ENCODE measurements at places on chromosomes 11 and 22. TPM values are rescaled to one million over a fixed set of nuclear protein-coding genes. Genes with fewer than 3 reads are reported as not detected.

Gene SHISAL1
- 5.7 TPM for total RNA-seq

Gene ST13
- 330 TPM for total RNA-seq

Gene SYT13
- not detected for total RNA-seq

Gene B3GAT1
- not detected for total RNA-seq

Gene MYEOV
- 1.2 TPM for total RNA-seq

Gene PIH1D2
- 1.3 TPM for total RNA-seq

Gene FGF19
- total RNA-seq = not detected

Gene ABCG4
- under 0.01 TPM for total RNA-seq

Gene DKK3
- total RNA-seq = 396 TPM

Gene KIRREL3
- not detected for total RNA-seq

Gene NECTIN1
- 2.4 TPM for total RNA-seq

Gene IGLL5
- total RNA-seq = not detected

Gene IGLL1
- total RNA-seq = not detected

Gene ISX
- total RNA-seq = not detected

Gene UBQLN3
- 0.13 TPM for total RNA-seq

Gene INCENP
- 9.9 TPM for total RNA-seq

Gene ADORA2A
- 2.2 TPM for total RNA-seq

Gene TMEM191B
- total RNA-seq = 3.1 TPM

Gene MS4A15
- not detected for total RNA-seq

Gene PATE2
- 0.13 TPM for total RNA-seq

Gene DRD2
- total RNA-seq = not detected

Gene NXPE2
- total RNA-seq = 0.06 TPM

Gene GAL3ST3
- not detected for total RNA-seq

Gene MEI1
- 1.2 TPM for total RNA-seq

Gene GGTLC3
- not detected for total RNA-seq

Gene KREMEN1
- total RNA-seq = 1.1 TPM

Gene FGF3
- not detected for total RNA-seq

Gene MRGPRD
- not detected for total RNA-seq

Gene IFITM10
- 7.7 TPM for total RNA-seq

Gene SYNGR1
- 9.0 TPM for total RNA-seq

Gene LRRC4C
- 0.40 TPM for total RNA-seq

Gene LRRN4CL
- 3.4 TPM for total RNA-seq

Gene TSSK2
- not detected for total RNA-seq

Gene ADM2
- 0.37 TPM for total RNA-seq

Gene SLC22A8
- total RNA-seq = not detected

Gene SLC7A4
- not detected for total RNA-seq

Gene SCN2B
- not detected for total RNA-seq

Gene MS4A4A
- total RNA-seq = not detected

Gene OR51B5
- 0.40 TPM for total RNA-seq

Gene OR2AT4
- total RNA-seq = not detected

Gene PLEKHA7
- total RNA-seq = 0.31 TPM

Gene DDX6
- 106 TPM for total RNA-seq

Gene SAA1
- not detected for total RNA-seq

Data from aortic smooth muscle cell (primary cell).